ENCODE measurements at places on chromosomes 7 and 10.

DNA sequence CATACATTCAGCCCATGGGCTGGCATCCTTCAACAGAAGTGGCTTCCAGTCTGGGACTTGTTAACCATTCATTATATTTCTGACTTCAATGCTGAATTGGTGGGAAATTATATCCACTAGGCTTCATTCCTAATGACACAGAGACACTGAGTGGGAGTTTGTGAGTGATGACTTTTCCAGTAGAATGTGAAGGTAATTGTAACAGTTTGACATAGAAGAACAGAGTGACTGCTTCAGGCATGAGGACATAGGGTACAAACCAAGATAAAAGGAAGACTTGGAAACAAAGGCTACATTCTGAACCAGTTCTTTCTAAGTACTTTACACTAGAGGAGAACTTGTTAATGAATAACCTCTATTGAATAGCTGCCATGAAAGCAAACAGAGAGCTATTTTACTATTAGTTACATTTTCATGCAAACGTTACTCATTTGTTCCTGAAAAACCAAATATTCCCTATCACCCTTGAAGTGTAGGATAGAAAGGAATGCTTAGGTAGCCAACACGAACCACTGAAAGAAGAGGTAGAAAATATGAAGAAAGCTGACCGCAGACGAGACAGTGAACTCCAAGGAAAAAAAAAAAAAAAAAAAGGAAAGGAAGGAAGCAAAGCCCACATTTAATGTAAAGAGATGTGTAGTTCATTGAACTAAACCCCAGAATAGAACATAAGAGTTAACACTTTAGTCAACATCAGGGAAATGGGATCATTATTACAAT is 237.0 kb upstream of the SEMA3C start:
- DNase-seq, result no peak

DNA sequence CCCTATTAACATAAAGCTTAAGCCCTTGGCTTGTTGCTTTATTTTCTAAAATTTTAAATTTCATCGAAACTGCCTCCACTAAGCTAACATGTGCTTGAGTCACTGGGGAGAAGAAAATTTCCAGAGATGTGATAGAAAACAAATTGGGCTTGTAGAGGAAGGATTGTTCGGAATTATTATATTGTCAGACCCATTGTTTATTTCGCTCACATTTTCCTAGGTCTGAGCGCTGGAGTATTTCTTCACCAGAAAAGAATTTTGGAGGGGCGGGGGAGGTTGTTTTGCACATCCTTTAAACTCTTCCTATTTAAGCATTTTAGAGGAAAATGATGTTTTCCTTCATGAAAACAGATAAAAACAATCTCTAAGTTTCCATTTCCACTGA is 29.1 kb downstream of the CELF2 start:
- DNase-seq, result no peak

DNA sequence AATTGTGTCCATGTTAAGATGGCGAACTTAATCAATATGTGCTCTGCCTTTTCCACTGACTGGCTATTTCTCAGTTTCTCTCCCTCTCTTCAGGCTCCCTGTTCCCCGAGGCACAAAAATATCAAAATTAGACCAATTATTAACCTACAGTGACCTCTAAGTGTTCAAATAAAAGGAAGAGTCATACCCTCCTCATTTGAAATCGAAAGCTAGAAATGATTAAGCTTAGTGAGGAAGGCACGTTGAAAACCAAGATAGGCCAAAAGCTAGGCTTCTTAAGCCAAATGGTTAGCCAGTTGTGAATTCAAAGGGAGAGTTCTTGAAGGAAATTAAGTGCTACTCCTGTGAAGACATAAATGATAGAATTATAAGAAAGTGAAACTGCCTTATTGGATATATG is 81.1 kb upstream of the MBL2 start:
- DNase-seq, result no peak

DNA sequence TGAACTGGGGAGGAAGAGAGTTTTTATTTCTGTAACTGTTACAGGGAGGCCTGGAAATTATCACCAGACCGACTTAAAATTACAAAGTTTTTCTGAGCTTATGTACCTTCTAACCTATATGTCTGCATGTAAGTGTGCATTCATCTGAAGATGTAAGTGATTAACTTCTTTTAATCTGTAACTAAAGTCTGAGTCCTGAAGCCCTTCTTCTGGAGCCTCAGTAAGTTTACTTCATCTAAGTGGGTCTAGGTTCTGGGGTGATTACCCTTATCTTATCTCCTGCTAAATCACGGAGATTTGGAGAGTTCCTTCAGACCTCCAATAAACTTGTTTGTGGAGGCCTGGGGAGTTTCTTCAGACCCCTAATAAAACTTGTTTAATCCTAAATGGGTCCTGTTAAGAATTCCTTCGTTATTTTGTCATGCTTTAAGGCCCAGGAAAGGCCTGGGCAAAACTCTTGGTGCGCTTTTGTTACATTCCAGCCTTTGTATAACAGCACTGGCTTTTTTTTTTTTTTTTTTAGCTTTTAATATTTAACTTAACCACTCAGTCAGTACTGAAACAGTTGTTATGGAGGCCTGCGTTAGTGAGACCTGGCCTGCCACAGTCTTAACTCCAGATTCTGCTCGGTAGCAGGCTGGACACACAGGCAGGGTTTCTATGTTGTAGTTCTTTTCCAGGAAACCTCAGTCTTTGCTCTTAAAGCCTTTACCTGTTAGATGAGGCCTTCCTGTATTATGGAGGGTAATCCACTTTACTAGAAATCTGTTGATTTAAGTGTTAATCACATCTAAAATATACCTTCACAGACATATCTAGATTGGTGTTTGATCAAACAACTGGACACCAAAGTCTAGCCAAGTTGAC is 33.0 kb downstream of the TPST1 start:
- DNase-seq, result no peak

DNA sequence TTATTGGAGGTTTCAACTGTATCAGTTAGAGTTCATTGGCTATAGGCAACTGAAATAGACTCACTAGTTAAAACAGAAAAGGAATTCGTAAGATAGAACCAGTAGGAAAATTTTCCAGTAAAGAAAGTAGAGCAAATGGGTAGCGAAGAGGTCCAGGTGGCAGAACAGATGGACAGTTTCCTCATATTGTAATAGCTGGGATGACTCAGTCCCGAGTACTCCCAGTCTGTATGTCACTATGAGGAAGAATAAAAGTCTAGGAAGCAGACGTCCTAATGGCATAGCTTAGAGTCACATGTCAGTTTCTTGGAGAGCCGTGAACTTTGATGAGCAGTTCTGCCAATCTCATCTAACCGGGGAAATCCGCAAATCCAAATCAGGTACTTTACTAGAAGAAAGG is 95.3 kb downstream of the RNF32 start:
- no peak for DNase-seq

GRCh38 chr7:52917982-52918578 is 117.4 kb upstream of the POM121L12 start:
- DNase-seq, result no peak

GRCh38 chr10:54559498-54559897 is 241.5 kb downstream of the PCDH15 start:
- no peak for DNase-seq

DNA sequence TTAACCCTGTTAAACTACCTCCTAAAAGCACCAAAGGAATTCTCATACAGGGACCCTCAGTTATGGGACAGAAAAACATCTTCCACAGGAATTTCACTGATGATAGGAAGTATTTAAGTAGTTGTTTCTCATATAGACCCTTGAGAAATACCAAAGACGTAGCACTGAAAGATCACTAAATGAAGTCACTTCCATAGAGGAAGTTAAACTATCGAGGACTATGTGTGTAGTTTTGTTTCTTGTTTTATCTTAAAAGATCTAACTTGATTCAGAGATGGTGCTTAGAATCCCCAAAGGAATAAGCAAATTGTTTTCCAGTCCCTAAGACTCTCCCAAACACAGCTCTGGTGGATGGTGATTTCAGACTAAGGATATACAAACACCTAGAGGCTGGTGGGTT is 94.8 kb upstream of the AFAP1L2 start:
- DNase-seq, result no peak

DNA sequence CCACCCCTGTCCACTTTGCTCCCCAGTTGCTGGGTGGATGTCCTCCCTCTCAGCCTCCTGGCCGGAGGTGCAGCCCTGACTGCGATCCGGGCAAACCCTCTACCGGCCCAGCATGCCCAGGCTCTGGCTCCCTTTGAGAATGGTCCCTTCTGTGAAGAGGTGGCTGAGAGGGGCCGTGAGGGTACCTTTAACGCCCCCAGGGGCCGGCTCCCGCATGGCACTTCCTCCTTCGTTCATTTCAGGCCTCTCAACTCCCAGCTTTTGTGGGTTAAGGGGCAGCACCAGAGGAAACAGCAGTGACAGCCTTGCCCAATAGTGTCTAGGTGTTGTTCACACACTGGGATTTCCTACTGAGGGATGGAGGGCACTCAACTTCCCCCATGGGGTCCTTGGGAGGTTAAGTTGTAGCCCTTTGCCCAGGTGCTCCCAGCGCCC is 33.2 kb upstream of the HABP2 start:
- DNase-seq, result no peak

- DNase-seq, result no peak
Observed at GRCh38 chr7:7702826-7703225, 15.6 kb downstream of the RPA3 start.

DNA sequence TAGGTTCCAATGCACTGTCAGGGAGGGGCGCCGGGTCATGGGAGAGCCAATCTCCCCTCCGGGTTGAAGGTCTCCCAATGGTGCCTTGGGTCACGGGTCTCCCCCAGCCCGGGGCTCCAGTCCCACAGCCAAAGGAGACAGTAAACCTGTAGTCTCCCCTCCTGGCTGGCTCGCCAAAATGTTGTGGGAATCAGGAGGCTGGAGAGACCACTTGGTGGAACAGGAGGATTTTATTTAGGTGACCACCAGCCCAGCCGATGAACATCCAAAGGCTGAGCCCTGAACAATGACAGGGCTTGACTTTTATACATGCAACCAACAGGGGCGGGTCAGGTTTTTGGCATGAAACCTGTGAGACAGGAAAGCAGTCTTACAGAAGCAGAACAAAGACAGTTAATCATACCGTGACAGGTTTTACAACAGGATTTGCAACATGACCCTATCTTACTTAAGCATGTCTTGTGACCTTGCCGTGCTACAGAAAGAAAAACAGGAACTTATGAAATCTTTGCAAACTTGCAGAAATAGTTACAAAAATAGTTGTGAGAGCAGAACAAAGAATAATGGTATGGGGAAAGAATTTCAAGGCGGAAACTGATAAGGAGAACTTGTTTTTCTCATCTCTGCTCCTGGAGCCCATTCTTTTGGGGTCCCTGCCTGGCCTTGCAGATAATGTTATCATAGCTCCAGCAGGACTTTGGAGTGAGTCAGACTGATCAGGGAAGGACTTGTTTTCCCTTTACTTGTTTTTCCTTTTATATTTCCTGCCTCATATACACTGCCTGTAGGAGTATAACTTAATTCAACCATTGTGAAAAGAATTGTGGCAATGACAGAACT is 7.1 kb downstream of the ERV3-1 start:
- no peak for DNase-seq

GRCh38 chr7:35467456-35467978 is 213.6 kb upstream of the TBX20 start:
- DNase-seq, result no peak

DNA sequence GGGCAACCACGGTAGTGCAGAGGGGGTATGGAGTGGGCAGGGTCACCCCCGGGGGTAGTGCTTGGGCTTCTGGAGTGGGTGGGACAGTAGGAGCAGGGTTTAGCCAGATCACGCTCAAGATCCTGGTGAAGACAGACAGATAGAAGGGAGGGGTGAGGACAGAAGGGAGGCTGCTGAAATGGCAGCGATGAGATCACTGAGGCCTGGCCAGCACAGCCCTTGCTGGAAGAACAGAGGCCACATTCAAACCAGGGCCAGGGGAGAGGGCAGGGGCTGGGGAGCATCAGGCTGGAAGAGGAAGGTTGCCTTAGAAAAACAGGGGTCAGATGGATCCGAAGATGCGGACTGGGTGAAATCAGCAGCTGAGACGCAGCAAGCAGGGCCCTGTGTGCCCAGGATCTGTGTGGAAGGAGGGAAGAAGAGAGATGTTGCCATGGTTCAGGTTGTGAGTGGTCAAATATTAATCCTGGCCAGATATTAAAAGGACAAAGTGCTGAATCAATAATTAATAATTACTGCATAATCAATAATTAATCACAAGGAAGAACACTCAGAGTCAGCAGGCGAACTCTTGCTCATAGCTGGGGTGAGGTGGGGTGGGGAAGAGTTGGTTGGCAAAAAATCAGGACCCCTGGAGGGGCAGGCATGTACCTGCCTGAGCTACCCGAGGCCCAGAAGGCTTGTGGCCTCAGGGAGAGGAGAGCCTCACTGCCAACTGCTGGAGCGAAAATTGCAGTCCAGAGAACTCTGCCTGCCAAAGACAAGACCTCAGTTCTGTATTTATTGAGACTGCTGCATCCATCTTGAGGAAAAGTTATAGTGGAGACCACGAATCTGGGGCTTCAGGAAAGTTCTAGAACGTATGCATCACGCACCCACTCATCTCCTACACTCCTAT is 105.7 kb downstream of the GRB10 start:
- DNase-seq, result no peak

- DNase-seq, result no peak
Observed at GRCh38 chr10:124025660-124026588, 67.5 kb downstream of the CHST15 start.

- DNase-seq, result no peak
Observed at GRCh38 chr7:97578225-97578624, 153.7 kb upstream of the TAC1 start.

- DNase-seq, result peak; percentile 52
Observed at GRCh38 chr10:72088889-72089575, 681 bp upstream of the SPOCK2 start.

- no peak for DNase-seq
Observed at GRCh38 chr10:115972426-115972825, 300.6 kb downstream of the GFRA1 start.

DNA sequence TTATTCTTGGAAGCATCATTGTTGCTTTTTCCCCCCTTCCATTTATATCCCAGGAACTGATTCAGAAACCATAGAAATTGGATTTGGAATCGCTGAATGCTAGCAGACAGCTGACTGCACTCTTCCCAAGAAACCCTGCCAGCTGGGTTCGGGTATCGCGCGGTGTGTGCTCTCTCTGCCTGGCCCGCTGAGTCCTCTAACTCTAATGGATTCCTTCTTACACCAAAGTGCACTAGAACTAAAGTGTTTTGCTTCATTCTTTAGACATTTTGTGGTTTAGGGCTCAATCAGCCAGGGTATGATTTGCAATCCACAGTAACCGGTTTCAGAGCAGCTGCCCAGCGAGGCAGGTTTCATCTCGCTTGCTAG is 92.2 kb downstream of the EGFR start:
- no peak for DNase-seq

DNA sequence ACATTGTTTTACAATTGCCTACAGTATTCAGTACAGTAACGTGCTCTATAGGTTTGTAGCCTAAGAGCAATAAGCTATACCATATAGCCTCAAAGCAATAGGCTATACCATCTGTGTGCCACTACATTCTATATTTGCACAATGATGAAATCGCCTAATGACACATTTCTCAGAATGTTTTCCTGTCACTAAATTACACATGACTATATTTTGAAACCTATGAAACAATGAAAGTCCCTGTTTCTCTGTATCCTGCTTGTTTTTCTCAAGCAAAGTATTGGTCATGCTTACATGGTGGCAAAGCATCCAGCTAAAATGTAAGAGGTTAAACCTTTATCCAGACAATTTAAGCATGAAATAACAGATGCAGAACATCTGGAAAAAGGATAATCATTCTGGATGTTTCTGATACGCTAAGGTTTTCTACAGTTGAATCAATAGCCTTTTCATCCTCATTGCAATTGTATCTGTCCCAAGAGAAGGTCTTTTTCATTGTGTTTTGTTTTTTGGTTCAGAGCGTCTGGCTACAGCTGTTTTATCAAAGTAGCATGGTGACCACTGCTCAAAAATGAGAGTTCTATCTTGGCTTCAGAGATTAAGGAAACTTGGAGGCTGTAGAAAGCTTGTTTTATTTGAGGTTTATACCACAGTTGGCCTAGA is 81.7 kb downstream of the CSTF2T start:
- DNase-seq, result no peak
